Activated T-cell treated with anti-CD3 and anti-CD28 coated beads, Interleukin-2, amount 50 U/mL, for 4 hours (primary cell): ENCODE measurements at places on chromosomes 1 and 21. TPM values are rescaled to one million over a fixed set of nuclear protein-coding genes. Genes with fewer than 3 reads are reported as not detected.

CD101 gene
- total RNA-seq: 1.2 TPM

CCDC185 gene
- total RNA-seq: not detected

ST6GALNAC5 gene
- not detected for total RNA-seq

SLAMF6 gene
- 19.4 TPM for total RNA-seq

TRIM17 gene
- total RNA-seq: 1.1 TPM

TMEM240 gene
- not detected for total RNA-seq

FCRL6 gene
- not detected for total RNA-seq

LAX1 gene
- total RNA-seq: 22.7 TPM

TGFB2 gene
- not detected for total RNA-seq

CD48 gene
- total RNA-seq: 336 TPM

HFM1 gene
- not detected for total RNA-seq
